ENCODE measurements at places on chromosomes 13 and 19. TPM values are rescaled to one million over a fixed set of nuclear protein-coding genes. Genes with fewer than 3 reads are reported as not detected.

The ERVV-1 gene
- total RNA-seq: not detected

The CLIP3 gene
- total RNA-seq: 1.8 TPM

The TEX101 gene
- total RNA-seq: not detected

The SLC25A41 gene
- 0.30 TPM for total RNA-seq

The NMRK2 gene
- total RNA-seq: not detected

The ANGPTL8 gene
- not detected for total RNA-seq

The IFI30 gene
- 171 TPM for total RNA-seq

The SPRY2 gene
- 0.44 TPM for total RNA-seq

The TIMM44 gene
- 62.1 TPM for total RNA-seq

The CEACAM7 gene
- total RNA-seq: not detected

The ARHGAP35 gene
- 31.3 TPM for total RNA-seq

The POU2F2 gene
- total RNA-seq: 145 TPM

The ZNF726 gene
- 8.3 TPM for total RNA-seq

The GDF15 gene
- total RNA-seq: not detected

The NLRP4 gene
- 0.19 TPM for total RNA-seq

The MCEMP1 gene
- total RNA-seq: not detected
